ENCODE measurements at places on chromosomes 1 and 21.

DNA sequence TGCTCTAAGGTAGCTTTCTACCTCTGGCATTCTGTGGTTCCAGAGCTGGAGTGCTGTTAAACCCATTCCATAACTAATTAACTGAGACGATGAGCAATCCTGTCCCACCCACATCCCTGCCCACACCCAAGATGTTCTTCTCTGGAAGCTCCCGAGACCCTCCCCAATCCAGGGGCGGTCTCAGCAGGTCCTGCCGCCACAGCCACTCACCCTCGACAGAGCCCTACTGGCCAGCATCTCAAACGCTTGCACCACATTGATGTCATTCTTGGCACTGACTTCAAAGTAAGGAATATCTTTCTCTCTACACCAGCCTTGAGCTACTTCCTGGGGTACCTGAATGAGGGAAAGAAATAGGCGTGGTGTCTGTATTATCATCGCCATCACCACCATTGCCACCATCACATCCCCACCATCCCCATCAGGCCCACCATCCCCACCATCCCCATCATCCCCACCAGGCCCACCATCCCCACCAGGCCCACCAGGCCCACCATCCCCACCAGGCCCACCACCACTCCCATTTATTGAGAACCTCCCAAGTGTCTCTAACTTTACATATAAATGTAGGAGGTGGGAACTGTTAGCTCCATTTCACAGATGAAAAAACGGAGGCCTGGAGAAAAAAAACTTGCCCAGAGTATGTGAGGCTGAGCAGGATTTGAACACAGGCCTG lies 17.7 kb downstream of the RAB7B start:
- no peak for DNase-seq

DNA sequence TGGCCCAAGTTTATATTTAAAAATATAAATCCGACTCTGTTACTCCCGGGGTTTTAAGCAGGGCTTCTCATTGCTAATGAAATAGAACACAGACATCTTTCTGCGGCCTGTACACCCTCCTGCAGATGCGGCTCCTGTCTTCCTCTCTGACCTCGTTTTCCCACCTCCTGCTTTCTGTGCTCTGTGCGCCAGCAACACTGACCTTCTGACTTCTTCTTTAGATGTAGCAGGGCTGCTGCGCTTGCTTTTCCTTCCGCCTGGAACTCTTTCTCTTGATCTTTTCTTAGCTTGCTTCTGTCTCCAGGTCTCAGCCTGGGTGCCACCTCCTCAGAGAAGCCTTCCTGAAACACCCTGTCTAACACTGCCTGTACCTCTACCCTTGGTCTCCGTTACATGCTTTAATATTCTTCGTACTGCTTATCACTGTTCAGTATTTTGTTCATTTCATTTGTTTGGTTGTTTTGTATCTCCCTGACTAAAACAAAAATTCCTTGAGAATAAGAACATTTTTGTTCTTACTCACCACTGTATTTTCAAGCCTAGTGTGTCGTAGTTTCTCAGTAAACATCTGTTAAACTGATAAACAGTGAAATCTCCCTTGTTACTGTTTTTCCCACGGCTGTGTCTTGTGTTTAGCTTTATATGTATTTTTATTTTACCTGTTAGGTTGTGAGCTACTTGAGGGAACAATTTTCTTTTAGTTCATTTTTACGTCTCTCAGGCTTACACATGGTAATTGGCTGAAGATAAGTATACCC lies 79.0 kb downstream of the ST3GAL3 start:
- DNase-seq: no peak

- DNase-seq: peak; percentile 56
Measured at GRCh38 chr1:206663832-206664652, 20.7 kb upstream of the MAPKAPK2 start.

- DNase-seq: no peak
Measured at GRCh38 chr1:182829285-182829932, 9.7 kb upstream of the DHX9 start.

GRCh38 chr1:39722495-39722894 lies 16.2 kb upstream of the PPIE start:
- DNase-seq: no peak

GRCh38 chr1:115179397-115180079 lies 90.2 kb upstream of the TSPAN2 start:
- DNase-seq: no peak

DNA sequence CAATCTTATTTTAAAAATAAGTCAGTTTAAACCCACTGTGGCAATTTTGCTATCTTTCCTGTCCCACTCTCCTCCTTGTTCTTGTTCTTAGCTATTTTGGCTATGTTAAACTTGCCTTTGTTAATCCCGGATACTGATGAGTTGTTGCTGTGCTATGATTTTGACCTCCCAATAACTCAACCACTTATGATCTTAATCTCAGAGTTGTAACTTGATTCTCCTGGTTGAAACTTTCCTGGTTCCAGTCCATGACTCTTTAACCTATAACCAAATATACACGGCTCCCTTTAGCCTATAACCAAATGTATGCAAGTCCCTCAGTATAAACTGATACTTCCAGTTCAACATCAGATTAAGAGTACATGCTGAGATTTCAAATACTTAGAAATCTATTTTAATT lies 15.6 kb upstream of the ACADM start:
- DNase-seq: no peak

DNA sequence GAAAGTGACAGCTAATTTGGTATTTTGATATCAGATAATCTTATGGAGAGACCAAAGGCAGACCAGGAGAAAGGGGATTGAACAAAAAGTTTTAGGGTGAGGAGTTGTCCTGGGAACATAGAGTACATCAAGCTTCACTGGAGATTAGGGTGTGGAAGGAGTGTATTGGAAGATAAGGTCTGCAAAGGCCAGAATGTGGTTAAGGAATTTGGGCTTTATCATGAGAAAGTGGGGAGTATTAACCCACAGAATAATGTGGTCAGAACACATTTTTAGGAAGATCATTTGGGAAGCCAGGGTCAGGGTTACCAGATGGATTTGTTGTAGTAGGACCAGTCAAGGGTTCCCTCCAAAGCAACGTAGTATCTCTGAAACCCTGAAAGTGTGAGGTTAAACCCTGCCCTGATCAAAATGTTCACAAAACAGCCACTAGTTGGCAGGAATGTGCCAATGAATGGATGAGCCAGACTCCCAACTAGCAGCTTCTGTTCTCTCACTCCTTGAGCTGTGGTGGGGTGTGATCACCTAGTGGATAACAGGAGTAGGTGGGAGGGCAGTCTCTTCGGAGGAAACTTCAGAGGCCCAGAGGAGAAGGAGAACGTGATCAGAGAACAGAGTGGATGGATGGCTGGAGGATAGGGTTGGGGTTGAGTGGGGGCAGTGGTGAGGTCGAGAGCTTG lies 35.8 kb downstream of the SLC2A1 start:
- DNase-seq: no peak

DNA sequence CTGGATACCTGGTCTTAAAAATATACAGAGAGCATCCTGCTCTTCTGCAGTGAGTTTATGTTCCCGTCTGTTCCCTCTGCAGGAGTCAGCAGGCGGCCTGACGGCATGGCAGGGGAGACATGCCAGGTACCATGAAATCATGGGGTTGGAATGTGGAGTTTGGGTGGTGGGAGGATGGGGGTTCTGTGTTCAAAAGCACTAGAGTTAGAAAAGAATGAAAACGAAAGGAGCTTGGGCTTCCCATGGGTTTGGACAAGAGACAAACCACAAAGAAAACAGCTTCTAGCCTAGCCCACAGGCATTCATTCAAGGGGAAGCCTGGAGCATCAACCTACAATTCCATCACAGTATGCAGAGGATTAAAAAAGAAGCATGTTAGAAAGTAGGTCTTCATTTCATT lies 59.9 kb downstream of the WARS2 start:
- no peak for DNase-seq

- DNase-seq: peak; percentile 20
Measured at GRCh38 chr1:160779626-160780397, 16.2 kb upstream of the LY9 start.

- DNase-seq: no peak
Measured at GRCh38 chr1:9106286-9106685, 22.6 kb downstream of the GPR157 start.

- no peak for DNase-seq
Measured at GRCh38 chr1:215517441-215517891, 49.6 kb upstream of the KCTD3 start.

DNA sequence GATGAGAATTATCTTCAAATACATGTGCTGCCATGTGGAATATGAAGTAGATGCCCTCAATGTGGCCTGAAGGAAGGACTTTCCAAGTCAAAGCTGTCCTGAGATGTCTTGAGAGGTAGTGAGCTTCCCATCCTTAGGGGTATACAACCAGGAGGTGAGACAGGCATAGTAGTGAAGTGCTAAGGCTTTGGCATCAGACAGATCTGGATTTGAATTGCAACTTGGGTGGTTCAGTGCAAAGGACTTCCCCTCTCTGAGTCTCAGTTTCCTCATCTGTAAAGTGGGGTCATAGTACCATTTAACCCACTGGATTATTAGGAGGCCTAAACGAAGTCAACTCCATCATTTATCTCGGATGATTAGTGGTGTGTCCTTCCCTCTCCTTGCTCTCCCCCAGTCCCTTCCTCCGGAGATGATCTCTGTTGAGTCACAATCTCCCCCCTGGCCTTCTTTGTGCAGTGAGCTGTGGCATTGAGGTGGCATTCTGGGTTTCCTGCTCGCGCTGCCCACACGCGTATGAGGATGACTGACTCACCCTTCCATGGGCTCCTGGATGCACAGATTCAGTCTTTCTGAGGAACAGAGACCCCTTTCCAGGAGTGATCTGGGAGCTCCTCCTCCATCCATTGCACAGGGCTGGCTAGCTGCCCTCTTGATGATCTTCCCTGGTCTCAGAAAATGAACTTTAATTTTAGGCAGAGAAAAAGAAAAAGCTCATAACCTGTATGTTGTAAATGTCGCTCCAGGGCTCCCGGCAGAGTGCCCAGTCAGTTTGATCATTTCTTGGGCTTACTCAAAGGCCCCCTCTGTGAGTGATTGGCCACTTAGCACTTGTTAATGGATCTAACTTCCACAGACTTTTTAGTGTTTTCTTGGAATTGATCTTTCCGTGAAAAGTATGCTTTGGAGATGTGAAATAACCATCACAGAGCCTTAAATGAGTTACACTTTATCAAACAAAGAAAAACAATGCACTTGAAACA lies 354.6 kb downstream of the PTPRU start:
- DNase-seq: no peak

DNA sequence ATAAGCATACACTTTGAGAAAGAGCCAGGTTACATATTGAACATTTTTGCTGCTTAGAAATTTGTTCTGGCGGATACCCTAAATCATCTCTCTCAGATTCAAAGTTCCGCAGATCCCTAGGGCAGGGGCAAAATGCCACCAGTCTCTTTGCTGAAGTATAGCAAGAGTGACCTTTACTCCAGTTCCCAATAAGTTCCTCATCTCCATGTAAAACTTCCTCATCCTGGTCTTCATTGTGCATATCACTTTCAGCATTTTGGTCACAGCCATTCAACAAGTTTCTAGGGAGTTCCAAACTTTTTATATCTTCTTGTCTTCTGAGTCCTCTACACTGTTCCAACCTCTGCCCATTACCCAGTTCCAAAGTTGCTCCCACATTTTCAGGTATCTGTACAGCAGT lies 23.3 kb upstream of the LYPD8 start:
- no peak for DNase-seq

DNA sequence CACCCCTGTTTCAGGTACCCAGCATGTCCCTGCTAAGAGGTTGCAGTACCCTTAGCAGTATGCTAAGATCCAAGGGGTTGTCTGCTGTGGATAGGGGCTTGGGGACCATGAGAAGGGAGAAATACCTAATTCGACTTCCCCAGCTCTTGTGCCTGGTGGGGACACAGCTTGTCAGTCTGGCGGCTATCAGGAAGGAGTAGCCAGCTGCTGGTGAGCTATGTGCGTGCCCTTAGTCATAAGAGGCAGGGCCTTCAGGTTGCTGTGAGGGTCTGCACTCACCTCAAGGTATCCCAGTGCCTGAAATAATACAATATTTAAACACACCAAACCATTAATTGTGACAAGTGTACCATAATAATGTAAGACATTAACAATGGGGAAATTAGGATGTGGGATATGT lies 205.1 kb upstream of the SGIP1 start:
- DNase-seq: no peak

- DNase-seq: no peak
Measured at GRCh38 chr1:112818990-112819689, 104.0 kb upstream of the PPM1J start.

DNA sequence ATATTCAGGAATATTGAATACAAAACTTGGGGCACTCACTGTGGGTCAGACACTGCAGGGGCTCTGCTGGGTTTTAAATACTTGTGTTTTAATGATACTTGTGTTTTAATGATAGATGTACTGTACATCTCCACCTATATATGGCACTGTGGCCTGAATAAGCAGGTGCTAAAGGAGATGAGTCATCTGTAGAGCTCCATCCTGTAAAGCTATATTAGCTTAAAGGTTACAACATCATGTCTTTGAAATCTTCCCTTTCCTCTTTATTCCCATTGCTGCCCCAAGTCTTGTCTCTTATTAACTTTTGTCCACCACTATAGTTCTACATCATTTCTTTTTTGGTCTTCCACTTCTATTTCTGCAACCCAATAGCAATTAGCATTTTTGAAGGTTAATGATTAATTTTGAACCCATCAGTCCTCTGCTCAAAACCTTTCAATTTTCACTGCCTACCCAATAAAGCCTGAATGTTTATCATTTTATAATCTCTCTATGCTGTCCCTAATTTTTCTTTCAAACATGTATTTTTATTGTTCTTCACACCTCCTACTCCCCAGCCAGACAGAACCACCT lies 113.3 kb upstream of the PTGFR start:
- no peak for DNase-seq

DNA sequence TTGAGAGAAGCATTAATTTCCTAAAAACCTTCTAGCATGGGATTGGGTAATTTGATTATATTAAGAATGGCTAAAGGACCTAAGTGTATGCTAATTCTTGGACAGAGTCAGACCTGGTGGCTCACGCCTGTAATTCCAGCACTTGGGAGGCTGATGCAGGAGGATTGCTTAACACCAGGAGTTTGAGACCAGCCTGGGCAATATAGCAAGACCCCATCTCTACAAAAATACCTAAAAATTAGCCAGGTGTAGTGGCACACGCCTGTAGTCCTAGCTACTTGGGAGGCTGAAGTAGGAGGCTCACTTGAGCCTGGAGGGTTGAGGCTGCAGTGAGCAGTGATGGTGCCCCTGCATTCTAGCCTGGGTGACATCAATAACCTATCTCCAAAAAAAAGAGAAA lies 45.9 kb upstream of the BMP8A start:
- no peak for DNase-seq

DNA sequence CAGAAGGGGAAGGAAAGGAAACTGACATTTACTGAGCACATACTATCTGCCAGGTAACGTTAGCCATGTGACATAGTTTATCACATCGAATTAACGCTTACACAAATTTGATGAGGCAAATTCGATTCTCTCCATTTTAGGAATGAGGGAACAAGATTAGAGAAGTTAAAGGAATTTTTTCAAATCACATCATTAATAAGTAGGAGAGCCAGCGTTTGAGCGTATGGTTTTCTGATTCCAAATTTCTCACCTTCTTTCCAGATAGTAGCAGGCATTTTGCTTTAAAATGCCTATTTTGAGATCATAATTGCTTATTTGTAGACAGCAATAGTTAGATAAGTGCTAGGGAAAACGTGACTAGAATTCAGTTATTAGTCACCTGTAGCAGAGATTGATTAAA lies 19.3 kb downstream of the FMO3 start:
- no peak for DNase-seq
